ENCODE measurements at places on chromosomes 3 and 15.
A peak's percentile ranks its signal among the peaks of the same experiment; 100 is the strongest.

DNA sequence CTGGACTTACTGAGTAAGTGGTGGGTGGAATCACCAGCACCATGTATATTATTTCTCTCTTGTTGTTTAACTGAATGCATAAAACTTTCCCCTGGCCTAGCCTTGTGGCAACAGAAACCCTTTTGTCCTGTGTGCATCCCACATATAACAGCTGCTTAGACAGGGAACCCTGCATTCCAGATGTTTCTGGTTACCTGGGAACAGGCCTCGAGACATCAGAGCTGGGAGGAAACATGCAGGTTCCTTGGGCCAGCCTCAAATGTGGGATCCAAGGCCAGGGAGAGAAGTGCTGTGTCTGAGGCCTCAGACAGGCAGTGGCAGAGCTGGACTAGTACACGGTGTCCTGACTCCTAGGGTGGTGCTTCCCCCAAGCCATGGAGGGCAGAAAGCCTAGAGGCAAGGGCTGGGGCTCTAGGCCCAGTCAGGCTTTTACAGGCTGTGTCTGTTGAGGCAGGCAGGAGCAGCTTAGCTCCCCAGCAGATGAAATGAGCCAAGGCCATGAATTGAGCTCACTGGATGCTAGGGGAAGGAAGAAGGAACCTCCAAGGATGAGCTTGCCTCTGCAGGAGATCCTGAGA, 57.7 kb downstream of the ITGA11 start:
- ATAC-seq = no peak

GRCh38 chr15:65783872-65784271, 8.2 kb downstream of the DENND4A start:
- ATAC-seq = no peak

DNA sequence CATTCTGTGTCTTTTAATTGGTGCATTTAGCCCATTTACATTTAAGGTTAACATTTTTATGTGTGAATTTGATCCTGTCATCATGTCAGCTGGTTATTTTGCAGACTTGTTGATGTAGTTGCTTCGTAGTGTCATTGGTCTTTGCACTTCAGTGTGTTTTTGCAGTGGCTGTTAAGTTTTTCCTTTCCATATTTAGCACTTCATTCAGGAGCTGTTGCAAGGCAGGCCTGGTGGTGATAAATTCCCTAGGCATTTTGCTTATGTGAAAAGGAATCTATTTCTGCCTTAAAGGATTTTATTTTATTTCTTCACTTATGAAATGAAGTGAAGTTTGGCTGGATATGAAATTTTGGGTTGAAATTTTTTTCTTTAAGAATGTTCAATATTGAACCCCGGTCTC, 70.2 kb upstream of the CD96 start:
- no peak for ATAC-seq

- no peak for ATAC-seq
Observed at GRCh38 chr3:1902416-1902815, 196.2 kb upstream of the CNTN4 start.

- ATAC-seq = no peak
Observed at GRCh38 chr3:23099677-23100076, 103.5 kb upstream of the UBE2E2 start.

DNA sequence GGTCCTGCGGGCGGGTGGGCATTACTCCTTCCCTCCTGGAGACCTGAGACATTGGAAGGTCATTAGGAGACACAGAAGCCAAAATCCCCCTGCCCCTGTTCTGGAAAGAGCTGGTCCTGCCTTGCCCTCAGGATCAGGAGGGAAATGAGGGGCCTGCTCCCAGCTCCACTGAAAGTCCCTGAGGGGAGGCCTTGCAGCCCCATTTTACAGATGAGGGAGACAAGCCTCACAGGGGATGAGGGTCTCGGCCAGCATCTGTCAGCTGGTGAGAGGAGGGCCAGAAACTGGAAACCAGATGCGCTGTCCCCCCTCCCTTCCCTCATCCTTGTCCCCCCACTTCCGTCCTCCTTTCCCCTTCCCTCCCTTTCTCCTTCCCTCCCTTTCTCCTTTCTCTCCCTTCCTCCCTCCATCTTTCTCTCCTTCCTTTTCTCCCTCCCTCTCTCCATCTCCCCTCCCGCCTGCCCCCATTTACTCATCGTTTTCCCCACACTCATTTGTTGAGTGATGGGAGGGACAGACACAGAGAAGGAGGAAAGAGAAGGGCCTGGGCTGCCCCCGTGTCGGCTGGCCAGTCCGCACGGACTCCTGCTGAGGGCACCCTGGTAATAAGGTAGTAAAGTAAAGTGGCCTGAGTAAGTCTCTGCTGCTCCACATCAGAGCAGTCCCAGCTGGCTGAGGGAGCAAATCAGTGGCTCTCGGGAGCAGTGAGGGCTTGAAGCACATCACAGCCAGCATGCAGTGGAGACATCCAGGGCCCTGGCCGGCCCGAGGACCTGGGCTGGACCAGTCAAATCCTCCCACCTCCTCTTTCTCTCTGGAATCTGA, 112.4 kb upstream of the ALDH1A3 start:
- no peak for ATAC-seq

DNA sequence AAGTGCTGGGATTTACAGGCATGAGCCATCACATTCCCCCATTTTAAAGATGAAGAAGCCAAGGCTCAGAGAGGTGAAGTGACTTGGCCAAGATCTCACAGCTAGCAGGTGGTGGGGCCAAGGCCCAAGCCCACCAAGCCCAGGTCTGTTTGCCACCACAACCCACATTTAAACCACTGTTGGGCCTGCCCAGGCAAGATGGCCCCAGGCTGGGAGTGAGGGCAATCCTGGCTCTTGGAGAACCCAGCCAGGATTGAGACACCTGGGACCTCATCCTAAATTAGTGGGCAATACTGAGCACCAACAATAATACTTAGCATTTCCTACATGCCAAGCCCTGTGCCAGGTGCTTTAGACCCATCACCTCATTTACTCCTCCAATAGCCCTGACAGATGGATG, 6.9 kb downstream of the IGDCC3 start:
- ATAC-seq = no peak

DNA sequence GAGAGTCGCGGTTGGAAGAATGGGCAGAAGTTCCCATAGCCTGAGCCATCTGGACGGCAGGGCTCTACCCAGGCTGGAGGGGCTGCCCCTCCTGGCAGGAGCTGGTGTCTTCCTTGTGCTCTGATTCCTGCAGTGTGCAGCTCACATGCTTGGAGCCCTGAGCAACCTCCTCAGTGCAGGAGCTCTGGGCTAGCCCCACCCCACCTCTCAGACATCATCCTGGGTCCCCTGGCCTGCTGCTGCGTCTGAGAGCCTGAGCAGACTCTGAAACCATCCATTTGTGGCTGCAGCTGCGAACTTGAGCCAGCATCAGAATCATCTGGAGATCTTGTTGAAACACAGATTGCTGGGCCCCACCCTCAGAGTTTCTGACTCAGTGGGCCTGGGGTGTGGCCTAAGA, 42.8 kb downstream of the POMGNT2 start:
- ATAC-seq = no peak

DNA sequence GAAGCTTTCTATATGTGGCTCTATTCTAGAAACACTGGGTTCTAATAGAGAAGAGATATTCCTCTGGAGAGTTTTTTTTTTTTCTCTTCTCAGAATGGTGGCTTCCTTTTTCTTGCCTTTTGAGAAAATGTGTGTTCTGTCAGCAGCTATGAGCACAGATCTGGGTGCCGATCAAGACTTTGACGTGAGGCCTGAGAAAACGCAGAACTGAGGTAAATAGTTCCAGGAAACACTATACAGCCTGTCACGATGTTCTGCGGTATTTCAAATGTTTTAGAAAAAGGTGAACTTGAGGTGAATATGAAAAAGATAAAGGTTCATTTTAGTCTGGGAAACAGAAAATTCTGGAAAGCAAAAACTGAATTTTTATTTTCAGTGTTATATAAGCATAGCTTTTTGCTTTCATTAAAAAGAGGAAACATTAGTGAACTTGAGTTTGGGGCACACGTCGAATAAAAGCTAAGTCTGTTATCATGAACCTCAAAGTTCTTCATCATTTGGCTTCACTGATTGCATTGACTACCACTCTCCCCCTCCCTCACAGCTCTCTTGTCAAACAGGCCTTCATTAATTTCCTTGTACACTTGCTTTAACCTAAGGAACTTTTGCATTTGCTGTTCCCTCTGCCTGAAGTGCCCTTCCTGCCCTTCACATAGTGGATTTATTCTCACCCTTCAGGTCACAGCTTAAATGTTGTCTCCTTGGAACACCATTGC, 265.1 kb downstream of the NFKBIZ start:
- ATAC-seq = peak; percentile 88

- ATAC-seq = no peak
Observed at GRCh38 chr15:36428102-36428845, 151.2 kb upstream of the CDIN1 start.

DNA sequence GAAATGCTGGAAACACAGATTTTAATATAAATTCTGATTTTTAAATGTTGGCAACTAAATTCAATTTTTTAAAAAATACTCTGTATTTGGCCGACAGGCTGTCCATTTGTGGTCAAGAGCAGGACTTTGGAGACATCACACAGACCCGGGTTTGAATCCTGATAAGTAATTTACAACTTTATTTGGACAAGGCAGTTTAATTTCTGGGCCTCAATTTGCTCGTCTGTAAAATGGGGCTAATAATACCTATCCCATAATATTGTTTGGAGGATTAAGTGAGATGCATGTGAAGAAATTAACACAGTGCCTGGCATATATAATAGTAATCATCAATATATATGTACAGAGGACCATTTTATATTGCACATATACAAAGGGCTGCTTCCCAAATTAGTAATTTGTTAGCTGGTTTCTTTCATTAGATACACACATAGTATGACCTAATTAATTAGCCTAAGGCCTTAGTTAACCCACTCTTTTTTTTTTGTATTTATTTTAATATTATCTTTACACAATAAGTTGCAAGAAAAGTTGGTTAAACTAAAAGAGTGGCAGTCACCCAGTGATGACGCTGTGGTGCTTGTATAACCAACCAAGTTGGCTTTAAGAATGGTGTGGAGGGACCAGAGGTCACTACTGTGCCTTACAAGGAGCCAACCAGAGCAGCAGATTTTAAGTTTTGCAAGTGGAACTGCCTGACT, 665 bp downstream of the PIGB start:
- no peak for ATAC-seq

DNA sequence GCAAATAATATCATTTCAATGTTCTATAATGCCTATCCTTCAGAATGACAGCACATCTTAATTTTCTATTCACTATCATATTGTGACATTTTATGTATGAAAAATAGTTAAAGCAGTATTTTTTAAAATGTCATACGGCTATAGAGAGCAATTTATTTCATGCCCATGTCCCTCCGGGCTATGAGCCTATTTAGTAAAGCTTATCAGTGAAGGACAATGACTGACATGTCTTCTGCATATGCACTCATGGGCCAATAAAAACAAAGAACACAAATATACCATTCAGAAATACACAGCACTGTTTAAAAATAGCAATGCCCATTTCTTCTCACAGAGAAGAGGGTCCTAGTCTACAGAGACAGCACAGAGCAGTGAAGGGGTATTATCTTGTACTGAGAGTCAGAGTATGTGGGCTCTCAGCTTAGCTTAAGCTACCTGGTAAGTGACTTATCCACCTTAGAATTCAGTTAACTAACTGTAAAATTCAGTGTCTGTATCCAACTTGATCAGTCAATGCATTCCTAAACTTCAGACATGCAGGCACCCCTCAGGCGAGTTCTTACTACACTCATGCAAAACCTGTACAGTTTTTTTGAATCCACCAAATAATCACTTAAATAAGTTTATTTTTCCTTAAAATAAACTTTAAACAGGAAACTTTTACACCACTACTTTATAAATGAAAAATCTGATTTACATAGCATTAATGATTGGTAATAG, 9.0 kb downstream of the GOLIM4 start:
- ATAC-seq = no peak

GRCh38 chr3:60228823-60229222, 1022.4 kb downstream of the FHIT start:
- no peak for ATAC-seq

DNA sequence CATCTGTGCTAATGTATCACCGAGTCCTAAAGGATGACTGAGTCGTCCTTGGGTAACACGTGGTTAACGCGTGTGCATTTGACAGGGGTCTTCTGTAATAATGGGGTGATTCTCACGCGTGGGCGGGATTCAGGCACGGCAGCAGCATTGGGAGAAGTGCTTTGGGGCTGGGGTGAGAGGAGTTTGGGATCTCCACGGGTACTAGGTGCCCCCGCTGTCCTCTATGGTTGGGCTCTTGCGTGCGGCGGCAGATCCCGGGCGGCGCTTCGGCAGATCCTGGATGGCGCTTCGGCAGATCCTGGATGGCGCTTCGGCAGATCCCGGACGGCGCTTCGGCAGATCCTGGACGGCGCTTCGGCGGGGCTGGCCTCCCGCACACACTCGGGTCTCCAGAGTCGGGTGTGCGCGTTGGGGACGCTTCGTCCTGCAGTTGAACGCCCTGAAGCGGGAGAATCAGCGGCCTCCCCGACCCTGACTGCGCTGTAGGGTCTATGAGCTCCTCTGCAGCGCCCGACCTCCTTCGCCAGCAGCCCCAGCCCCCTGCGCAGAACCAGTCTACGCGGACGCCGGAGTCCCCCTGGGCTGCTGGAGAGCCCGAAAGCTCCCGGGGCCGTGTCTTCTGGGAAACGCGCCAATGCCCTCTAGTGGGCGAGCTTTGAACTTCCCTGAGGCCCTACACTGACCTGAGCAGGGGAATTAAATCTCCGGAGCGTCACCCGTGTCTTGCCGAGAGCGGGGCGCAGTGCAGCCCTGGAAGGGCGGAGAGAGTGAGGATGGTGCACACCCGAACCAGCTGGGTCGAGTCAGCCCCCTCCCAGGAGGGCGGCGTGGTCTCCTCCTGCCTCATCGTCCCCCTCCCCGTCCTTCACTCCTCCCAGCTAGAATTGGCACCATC, 48.1 kb upstream of the EPHB3 start:
- peak; percentile 95 for ATAC-seq
